Stimulated activated CD8-positive, alpha-beta memory T cell treated with anti-CD3 and anti-CD28 coated beads, Interleukin-7, amount 100 ng/mL, for 1 hour (primary cell): ENCODE measurements at places on chromosomes 7 and 10.

DNA sequence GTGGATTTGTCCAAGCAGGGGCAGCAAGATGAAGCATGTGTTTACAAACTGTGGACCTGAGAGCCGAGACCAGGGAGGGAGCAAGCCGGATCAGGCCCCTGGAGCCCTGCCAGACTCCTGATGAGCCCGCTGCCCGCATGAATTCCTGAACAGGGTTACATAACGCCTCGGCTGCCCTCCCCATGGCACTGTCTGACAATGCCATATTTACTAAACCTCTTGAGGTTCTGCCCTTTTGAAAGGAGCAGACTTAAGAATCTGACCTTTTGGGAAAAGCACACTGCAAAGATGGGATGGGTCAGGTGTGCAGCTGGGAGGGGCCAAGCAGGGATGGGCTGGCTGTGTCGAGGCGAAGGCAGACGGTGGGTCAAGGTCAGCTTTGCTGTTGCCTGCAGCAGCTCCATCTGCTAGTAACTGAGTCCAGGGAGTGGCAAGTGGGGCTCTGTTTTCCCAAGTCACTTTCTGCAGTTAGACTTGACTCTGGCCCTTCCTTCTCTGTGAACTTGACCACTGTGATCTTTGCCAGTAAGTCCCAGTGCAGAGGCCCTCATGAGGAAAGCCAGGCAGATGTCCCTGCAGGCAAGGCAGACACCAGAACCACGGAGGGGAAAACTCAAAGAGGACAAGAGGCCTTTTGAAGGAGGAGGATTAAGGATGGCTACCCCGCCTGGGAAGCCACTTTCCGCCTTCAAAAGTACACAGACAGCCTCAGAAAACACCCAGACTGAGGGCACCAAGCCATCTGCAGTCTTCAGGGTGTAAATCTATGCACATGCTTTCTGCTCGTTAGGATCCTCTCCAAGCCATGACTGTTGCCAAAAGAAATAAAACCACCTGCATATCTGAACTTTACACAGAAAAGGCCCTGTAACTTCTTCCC is 175.8 kb downstream of the TNS3 start:
- DNase-seq, result no peak

- no peak for DNase-seq
Measured at GRCh38 chr7:92489634-92490033, 11.9 kb upstream of the ERVW-1 start.

GRCh38 chr10:89206402-89207180 is 526 bp downstream of the CH25H start:
- DNase-seq, result no peak

DNA sequence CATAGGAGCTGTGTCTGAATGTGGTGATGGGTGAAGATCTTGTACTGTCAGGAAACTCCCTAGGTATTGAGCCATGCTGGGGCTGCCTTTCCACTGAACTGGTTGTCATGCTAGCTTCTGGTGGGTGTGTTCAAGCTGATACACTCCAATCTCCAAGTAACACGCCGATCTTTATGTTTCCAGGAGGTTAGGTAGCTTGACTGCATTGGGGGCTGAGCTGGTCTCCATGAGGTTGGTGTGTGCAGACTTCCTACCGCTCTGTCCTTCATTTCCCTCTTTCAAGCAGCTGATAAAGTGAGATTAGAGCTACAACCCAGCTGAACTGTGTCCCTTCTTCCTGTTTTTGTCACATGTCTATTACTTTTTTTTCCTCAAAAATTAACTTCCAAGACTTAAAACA is 265.5 kb downstream of the ANKRD30A start:
- no peak for DNase-seq

DNA sequence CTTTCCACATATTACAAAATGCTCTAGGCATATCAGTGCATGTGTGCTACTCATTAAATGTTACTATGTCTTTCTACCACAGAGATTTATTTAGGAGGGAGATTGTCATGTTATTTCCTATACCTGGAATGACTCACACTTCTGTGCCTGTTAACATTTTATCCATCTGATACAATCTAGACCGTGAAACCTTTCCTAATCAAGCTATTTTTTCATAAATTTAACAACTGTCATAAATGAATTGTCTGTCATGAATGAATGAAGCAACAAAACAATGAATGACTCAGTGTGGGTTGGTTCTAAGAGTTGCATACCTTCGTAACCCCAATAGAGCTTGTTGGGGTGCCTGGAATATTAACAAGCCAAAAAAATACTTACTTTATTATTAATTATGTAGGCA is 554.3 kb downstream of the GRM8 start:
- DNase-seq, result no peak

GRCh38 chr10:111117528-111118277 is 40.9 kb downstream of the ADRA2A start:
- DNase-seq, result no peak

- no peak for DNase-seq
Measured at GRCh38 chr10:1743141-1743540, 5.8 kb upstream of the ADARB2 start.

DNA sequence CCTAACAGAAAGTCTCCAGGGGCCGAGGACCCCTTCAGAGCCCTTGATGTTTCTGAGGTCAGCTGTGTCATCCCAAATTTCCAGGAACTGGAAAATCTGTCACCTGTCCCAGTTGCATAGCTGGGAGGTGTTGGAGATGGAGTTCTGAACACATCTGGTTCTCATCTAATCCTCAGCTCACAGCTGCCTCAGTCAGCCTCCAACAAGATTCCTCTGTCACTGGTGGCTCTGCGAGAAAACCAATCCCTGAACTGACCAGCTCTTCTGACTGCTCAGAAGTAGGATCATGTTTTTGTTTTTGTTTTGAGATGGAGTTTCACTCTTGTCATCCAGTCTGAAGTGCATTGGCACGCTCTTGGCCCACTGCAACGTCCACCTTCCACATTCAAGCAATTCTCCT is 37.6 kb upstream of the MYL10 start:
- DNase-seq, result no peak

GRCh38 chr7:37683246-37684120 is at the start of gene GPR141:
TSS of gene GPR141 (plus strand) at chr7:37683766. CDS start at chr7:37740394, 56,628 bp downstream.
- DNase-seq, result no peak

- DNase-seq, result no peak
Measured at GRCh38 chr7:41882745-41883420, 180.0 kb upstream of the INHBA start.

GRCh38 chr7:11239316-11239715 is 265.6 kb downstream of the PHF14 start:
- no peak for DNase-seq

GRCh38 chr7:113321201-113321600 is 202.8 kb upstream of the SMIM30 start:
- no peak for DNase-seq

DNA sequence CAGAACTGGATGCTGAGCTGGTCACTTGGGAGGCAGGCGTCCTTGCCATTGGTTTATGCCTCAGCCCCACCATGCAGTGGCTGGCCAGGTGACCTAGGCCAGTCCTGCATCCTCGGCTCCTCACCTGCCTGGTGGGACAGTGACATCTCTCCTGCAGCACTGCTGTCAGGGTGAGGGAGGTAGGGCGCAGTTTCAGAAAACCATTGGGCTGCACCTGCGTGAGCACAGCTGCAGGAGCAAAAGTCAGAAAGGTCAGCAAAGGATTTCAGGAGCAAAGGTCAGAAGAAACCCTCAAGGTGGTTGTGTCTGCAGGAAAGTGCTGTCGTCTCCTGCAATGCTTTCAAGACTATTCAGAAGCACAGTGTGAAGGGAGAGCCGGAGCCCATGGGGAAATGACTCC is 48.1 kb downstream of the EGFR start:
- DNase-seq, result no peak

DNA sequence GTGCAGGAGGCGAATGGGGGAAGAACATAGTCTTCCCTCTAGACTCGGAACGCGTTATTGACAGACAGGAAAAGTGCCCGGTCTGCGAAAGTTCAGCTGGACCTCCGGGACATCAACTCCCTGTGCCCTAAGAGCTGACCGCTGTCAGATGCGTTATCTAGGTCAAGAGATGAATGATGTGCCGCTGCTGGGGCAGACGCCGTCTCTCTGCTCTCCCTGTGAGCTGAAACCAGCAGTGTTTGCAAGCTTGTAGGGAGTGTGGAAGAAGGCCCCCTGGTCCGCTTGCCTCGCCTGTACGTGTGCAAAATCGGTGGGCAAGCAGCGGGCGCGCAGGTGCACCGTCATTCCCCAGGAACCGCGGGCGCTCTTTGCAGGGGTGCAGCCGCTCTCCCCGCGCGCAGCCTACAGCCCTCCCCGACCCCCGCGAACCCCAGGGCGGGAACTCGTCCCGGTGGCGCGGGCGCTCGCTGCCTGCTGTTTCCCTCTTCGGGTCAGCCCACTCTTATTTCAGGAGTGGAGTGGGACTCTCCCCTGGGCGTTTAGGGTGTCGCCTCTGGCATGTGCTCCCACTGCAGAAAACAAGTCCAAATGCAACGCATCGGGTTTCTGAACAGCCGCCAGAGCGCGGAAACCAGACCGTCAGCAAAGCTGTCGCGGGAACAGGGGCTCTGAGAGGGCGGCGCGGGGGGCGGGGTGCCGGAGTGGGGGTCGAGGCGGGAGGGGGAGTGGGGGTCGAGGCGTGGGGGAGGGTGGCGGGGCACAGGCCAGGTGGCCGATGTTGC is 1.8 kb upstream of the PFKFB3 start:
- DNase-seq, result peak; percentile 5

DNA sequence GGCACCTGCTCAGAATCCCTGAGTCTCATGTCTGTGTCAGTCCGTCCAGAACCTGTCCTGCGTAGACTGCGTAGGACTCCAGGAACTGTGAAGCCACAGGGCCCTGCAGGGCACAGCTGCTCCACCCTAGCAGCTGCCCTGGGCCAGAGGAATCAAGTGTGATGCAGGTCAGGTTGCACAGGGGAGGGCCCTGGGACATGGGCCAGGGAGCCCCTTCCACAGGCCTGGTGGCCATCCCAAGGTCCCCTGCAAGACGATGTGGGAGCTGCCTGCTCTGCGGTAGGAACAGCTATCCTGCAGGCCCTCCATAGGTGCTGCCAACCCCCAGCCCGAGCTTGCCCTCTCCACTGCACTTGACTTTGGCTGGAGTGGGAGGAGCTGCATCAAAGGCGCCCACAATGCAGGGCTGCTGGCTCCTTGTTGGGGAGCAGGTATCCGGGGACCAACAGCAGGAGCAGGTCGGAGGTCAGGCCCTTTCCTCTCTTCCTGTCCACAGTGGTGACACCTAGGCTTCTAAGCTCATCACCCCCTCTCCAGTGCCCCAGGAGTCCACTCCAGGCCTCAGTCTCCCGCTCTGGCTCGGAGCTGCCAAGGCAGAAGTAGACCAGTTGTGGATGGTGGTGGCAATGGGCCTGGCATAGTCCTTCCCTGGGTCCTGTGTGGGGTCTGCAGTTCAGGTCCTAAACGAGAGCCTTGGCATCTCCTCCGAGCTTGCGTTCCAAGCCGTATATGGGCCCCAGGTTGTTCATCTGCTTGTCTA is 149.1 kb downstream of the MAPK8 start:
- DNase-seq, result no peak

GRCh38 chr10:90447831-90448230 is 410.0 kb downstream of the HTR7 start:
- DNase-seq, result no peak

GRCh38 chr7:127831318-127832219 is 179.6 kb downstream of the SND1 start:
- no peak for DNase-seq

- no peak for DNase-seq
Measured at GRCh38 chr10:98267894-98268693, at the start of gene LOXL4. TSS of gene LOXL4 (minus strand) at chr10:98268194. CDS start at chr10:98263019, 5,175 bp downstream.

- no peak for DNase-seq
Measured at GRCh38 chr7:128322040-128322643, 21.6 kb downstream of the RBM28 start.

DNA sequence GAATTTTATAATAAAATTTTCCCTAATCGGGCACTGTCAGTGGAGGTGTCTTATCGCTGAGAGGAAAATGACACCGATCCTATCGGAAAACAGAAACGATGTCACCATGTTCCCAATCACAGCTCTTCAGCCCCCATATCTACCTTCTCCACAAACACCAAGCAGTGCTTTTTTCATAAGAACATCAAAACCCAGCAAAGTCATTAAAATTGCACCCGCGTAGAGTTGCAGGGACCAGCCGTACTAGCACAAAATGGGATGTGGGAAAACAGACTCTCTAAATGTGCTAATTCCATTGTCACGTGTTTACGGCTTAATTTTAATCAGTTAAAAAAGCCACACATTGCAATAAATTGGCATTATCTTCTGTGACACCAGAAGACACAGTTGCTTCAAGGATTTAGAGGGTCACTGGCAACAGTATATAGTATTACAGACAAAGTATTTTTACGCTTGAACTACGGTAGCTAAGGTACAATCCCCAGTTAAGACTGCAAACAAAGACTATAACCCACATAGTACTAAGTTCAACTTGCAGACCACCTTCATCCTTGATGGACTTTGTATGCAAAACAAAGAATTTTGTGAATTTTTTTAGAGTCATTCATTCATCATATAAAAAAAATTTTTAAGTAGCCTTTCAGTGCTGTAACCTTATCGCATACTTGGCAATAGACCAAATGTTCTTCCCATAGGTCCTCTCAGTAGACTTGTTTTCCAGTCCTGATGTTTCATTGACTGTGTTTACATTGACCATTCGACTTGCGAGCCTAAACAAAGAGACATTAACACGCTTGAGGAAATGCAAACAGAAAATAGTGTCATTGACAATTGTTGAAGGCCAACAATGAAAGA is 116.0 kb downstream of the VTI1A start:
- no peak for DNase-seq

GRCh38 chr10:47371629-47372485 is 12.2 kb downstream of the ZNF488 start:
- DNase-seq, result no peak

GRCh38 chr10:110258542-110258941 is 46.2 kb downstream of the SMNDC1 start:
- DNase-seq, result no peak

DNA sequence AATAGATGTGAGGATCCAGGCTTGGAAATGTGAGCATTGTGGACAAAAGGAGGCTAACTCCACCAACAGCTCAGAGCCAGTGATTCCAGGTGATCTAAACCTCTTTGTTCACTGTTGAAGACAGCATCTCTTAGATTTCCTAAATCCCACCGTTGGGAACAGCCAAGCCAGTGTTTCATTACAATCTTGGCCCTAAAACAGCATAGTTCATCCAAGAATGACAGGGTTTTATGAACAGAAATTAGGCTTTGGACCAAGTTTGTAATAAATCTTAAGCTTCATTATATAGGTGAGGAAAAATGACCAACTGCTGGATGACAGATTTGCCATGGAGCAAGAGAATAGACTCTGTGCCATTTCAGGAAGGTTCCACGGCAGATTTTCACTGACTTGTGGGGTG is 65.8 kb downstream of the MTURN start:
- no peak for DNase-seq

GRCh38 chr10:15585303-15585715 is 134.4 kb downstream of the ITGA8 start:
- DNase-seq, result no peak

DNA sequence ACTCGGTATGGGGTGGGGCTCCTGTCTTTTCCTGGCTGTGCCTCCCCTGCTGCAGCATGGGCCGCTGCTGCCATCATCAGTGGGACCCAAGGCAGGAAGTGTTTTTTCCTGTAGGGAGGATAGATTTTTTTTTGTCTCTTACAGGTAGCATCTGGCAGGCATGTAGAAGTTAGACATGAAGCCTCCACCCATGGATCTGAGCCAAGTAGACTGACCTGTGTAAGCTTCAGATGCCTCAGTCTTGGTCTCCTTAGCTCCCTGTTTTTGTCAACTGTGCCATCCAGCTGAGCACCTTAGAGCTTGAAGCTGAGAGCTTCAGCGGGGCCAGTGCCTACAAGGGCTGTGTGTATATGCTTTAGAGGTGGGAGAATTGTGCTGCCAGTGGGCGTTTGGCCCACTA is 93.5 kb downstream of the AUTS2 start:
- no peak for DNase-seq
